ENCODE measurements at places on chromosomes 4 and X.

DNA sequence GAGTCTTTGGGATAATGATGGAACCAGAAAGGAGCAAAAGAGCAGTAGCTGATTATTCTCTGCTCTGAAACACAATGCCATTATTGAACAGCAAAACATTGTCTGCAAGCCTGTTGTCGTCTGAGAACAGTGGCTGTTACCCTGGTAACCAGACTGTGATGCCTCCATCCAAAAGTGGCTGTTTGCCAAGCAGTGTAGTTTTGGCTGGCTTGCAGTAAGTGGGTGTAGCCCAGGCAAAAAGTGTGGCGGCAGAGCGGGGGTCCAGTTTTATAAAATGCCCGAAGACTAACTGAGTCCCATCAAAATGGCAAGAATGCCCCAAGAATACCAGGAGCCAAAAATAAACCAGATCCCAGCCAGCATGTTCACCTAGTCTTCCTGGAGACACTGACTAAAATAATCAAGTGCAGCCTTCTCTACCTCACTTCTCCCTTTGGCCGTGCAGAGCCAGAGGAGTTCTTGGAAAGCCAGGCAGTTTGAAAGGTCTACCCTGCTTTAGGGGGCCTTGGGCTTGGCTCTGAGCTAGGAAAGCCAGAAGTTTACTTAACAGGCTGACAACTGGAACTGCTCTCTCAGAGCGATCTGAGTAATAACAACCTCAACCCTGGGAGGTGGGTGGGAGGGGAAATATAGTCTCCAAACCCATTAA lies 2.6 kb downstream of the PLP1 start:
- DNase-seq: no peak

DNA sequence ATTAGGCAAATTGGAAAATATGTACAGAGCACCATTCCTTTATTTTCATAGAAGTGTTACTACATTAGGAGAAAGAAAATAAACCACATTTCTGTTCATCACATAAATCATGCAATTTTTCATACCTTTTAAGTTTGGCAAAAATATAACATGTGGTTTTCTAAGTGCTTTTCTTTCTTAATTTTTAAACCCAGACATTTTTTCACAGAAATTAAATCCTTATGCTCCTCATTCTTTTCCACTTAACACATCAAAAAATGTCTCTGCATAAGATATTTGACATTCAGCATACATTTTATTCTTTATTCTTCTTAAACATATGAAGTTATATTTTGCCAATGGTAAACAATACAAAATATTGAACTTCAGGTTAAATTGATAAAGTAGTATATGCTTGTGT lies 826.6 kb upstream of the SLIT2 start:
- DNase-seq: no peak

DNA sequence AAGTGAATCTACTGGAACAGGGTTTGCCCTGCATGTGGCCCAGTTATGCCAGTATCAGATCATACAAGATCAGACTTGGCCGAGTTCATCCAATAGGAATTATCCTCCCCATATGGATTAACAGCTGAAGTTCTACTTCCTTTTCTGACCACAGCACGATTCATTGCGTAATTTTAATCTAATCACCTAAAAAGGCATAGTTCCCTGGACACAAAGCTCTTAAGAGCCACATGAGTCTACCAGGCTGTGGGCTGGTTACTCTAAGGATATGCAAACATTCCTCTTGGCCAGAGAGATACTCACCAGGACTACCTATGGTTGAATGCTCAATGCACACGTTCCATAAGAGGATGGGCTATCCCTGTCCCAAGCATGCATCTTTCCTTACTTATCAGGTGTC lies 46.9 kb downstream of the CHST7 start:
- no peak for DNase-seq

DNA sequence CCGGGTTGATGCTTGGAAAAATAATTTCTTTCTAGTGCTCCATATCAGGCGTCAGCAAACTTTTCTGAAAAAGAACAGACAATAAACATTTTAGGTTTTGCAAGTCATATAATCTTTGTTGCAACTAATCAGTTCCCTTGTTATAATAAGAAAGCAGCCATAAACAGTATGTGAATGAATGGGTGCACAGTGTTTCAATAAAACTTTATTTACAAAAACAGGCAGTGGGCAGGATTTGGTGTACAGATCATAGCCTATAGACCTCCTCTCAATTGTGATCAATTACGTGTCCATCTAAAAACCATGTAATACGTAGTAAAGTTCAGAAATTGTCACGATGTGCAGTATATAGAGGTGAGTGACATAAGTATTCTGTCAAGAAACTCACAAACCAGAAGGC lies 143.4 kb downstream of the AREG start:
- no peak for DNase-seq

- peak; percentile 77 for DNase-seq
These were observed 42.7 kb downstream of the LHFPL1 start for GRCh38 chrX:112636951-112637581.

DNA sequence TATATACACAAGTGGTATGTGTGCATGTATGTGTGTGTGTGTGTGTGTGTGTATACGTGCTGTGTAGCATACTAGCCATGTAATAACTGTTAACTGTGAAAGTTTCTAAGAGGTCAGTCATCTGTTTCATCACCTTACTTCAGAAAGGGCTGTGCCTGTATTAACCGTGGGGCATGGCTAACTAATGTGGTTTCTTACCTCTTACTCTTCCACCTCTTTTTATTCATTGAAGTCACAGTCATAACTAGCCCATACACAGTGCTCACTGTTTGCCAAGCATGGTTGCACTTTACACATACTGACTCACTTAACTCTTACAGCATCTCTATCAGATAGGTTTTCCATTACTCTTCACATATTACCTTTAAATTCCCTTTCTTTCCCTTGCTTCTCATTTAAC lies 23.7 kb upstream of the LRAT start:
- no peak for DNase-seq

DNA sequence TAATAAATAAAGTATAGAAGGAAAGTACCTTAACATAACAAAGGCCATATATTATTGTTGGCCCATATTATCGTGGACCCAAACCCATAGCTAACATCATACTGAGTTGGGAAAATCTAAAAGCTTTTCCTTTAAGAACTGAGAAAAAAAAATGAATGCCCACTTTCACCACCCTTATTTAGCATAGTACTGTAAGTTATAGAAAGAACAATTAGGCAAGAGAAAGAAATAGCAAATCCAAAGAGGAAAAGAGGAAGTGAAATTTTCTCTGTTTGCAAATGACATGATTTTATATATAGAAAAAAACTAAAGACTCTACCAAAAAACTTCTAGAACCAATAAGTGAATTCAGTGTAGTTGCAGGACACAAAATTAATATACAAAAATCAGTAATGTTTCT lies 1854.6 kb downstream of the PCDH7 start:
- no peak for DNase-seq

DNA sequence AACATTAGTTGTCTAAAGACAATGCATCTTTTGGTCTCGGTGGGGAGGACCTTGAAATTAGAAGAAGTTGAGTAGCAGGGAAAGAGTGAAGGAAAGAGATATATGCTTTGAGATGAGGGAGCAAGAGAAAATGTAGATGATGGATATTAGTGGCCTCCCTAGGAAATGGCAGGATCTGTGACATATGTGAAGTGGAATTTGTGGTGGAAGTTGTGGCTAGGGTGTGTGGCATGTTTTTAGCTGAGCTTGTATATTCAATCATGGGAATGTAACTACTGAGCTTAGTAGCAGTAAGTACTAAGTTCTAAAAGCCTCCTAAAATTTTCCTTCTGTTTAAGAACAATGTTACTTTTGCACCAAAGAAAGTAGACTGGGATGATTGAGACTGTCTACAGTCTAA lies 382.8 kb upstream of the CTSO start:
- DNase-seq: no peak

- no peak for DNase-seq
These were observed 426.8 kb upstream of the CNKSR2 start for GRCh38 chrX:20947411-20947912.

GRCh38 chrX:1354036-1355019 lies 17.7 kb downstream of the IL3RA start:
- DNase-seq: no peak

DNA sequence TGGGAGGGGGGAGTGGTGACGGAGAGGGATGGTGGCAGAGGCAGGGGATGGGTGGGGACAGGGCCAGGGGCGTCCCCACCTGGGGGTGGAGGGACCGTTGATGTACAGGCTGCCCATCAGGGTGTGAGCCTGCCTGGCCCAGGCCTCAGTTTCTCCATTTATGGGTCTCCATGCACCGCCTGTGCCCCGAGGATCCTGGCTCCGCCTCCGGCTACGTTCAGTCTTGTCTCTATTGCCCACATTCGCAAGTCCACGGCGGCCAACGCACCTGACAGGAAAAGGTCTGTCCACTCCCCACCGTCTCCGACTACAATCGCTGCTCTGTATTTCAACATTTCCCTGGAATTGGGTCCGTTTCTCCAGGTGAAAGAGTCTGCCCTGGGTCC lies 96.3 kb upstream of the NKX1-1 start:
- no peak for DNase-seq

DNA sequence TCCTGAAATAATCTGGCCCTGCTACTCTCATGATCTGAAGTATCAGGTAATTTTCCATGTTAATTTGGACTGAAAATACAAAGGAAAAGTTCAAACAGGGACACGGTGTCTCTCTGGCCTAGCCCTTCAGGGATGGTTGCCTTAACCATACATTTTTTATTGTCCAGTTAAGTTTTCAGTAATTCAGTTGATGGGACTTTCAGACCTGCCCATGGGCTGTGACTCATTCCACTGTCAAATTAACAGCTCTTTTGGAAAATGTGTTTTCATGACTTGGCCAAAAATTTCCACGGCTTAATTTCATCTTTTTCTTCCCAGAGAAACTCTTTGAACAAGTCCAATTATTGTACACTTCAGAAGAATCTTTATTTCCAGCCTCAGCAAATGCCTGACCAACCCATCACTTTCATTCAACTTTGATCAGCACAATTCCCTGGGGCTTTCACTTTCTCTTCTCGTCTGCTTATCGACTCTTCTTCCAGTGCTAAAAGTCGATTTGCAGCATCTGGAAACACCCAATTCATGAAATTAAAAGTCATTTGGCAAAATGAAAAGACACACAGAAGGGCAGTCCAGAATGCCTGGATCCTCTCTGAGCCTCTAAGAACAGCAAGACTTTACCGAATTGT lies 293.9 kb downstream of the RAB28 start:
- DNase-seq: no peak

- no peak for DNase-seq
These were observed 20.4 kb upstream of the RAB40A start for GRCh38 chrX:103539695-103540094.

GRCh38 chr4:94724016-94724790 lies 33.6 kb upstream of the BMPR1B start:
- DNase-seq: no peak

DNA sequence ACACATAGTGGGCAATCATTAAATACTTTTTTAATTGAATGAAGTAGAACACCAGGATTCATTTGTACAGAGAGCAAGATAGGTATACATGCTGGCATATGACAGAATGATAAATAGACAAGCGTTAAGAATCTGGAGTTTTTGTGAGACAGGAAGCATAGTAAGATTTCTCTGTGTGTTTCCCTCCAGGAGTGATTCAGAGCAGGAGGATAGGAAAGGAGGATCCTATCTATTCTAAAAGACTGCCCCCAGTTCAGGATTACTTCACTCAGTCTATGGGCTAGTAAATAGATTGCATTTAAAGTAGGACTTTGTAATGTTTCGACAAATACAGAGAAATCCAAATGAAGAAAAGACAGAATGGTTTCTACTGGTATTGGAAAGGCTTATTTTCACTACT lies 423.7 kb downstream of the PDGFC start:
- peak; percentile 8 for DNase-seq

DNA sequence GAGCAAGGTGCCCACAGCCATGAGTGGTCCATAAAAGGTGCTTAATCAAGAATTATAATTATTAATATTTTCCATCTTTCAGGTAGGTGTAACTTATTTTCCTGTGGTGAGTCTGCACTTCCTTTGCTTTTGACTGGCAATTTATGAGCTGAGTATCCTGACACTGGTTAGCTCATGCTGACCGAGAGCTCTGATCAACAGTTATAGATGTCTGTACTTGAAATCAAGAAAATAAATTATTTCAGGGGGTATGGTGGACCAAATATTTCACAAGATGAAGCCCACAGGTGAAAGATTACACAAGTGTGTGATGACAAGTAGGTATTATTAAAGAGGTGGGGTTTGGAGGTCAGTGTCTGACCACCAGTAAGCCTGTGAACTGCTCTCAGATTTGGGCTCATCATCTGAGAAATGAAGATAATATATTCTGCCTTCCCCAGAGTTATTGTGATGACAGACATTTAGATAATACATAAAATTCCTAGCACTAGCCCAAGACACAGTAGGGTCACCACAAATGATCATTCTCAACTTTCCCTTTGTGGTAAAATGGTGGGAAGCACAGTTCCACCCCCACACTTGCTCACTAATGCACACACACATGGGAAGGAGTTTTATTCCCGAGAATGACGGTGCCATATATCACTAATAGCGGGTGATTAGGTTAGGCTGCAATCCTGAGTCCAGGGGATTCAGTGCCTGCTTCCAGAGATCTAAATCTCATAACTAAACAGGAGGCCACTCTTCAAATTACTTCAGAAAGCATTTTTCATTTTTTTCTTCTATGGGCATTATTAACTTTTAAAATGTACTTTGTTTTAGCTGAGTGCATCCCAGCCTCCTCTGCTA lies 34.0 kb upstream of the PACRGL start:
- DNase-seq: no peak

DNA sequence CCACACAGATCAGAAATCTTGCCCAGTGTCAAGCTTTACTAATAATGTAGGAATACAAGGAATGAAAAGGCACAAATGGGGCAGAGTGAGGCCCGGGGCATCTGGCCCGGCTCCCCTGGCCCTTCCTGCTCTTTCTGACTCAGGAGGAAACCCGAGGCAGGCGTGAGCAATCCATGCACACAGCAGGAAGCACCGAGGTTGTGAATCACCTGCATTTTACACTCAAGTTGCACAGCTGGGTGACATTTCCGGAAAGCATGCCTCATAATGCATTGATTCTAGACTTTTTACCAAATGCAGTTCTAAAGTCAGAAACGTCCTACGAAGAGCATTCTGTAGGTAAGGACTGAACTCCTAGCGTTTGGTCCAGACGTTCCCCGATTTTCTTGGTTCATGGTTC lies 38.9 kb downstream of the PRIMPOL start:
- DNase-seq: peak; percentile 71

DNA sequence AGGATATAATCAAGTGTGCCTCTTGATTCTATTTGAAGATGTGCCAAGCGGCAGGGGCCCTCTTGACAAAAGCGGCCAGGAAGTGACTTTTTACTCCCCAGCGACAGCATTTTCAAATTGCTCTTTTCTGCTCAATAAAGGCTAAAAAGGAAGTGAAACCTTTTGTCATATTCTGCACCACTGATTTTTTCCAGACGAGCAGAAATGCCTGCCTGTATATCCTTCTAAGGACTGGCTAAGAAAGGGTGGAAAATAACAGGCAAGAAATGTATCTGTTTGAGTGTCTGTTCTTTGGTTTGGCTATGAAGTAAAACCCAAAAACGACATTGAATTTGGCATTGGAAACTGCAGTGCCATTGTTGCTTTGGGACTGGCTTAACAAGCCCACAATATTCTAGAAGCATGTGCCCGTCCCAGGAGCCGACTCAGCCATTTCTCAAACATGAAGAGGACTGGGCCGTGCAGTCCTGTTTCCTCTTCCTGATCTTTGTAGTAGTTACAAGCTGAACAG lies 25.4 kb downstream of the TMSB4X start:
- no peak for DNase-seq

GRCh38 chr4:3352505-3352904 lies 59.7 kb downstream of the RGS12 start:
- no peak for DNase-seq
